ENCODE measurements at places on chromosomes 16 and 17. TPM values are rescaled to one million over a fixed set of nuclear protein-coding genes. Genes with fewer than 3 reads are reported as not detected.

DNA sequence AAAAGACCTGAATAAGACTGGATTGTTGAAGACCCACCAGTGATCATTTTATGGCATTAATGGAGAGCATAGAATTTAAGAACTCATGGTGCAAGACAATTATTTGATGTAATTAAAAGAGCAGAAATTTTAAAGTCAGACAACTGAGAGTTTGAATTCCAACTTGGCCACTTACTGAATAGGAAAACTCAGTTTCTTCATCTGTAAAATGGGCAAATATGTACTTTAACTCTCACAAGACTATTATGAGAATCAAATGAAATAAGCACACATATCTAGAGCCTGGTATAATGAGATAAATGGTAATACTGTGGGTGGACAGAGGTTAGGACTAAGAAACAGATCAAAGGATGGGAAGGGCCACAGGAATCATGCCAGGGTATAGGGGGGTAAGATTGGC is 88.0 kb downstream of the SOX9 start:
- H3K4me3 ChIP-seq: no peak overlapping the region
- H3K36me3 ChIP-seq: no peaks in the 10 kb centered on the region
- H3K27ac ChIP-seq: no peak overlapping the region
- no peaks in the 10 kb centered on the region for H3K4me1 ChIP-seq
- no peak for DNase-seq

- H3K36me3 ChIP-seq: no peaks in the 10 kb centered on the region
- no peak overlapping the region for H3K4me3 ChIP-seq
- DNase-seq: no peak
- H3K27me3 ChIP-seq: no peaks in the 10 kb centered on the region
Observed at GRCh38 chr17:11925262-11926021, 71.8 kb downstream of the ZNF18 start.

DNA sequence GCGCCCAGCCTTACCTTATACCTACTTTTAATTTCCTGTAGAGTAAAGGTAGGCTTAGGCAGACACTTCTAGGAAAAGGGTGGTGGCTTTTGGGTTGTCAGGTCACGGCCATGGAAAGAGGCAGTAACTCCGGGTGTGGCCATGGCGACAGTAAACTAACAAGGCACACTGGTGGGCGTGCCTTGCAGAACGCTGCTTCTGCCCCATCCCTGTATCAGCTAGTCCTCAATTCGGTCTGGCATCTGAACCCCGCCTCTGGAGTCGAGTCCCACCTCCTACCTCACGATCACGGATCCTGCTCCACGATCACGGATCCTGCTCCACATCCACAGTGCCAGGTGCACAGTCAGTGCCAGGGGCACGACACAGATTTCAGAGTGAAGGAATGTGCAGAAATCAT is 5.6 kb downstream of the ADCY9 start:
- DNase-seq: no peak
- H3K36me3 ChIP-seq: no peaks in the 10 kb centered on the region
- H3K4me1 ChIP-seq: no peaks in the 10 kb centered on the region
- H3K27ac ChIP-seq: no peak overlapping the region

Gene MYH13
- not detected for total RNA-seq

- H3K4me1 ChIP-seq: no peaks in the 10 kb centered on the region
- no peak for DNase-seq
- no peak overlapping the region for H3K27ac ChIP-seq
- no peak overlapping the region for H3K4me3 ChIP-seq
Observed at GRCh38 chr17:15744074-15744676, 12.1 kb downstream of the TBC1D26 start.

DNA sequence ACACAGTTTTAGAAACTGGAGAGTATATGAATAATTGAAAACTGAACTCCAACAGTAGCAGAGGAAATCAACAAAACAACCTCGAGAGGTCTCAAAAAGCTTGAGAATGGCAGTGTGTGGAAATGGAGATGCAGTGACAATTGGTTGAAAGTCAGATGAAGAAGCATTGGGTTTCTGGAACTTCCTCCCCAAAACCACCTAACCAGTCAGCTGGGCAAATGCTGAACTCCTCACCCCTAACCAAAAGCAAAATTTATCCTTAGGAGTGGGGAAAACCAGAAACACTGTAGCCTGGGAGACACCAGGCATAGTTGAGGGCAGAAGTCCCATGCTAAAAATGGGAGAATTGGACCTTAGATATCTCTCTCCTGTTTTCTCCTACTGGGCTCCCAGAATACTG is 109.9 kb downstream of the TANC2 start:
- H3K27ac ChIP-seq: no peak overlapping the region
- no peaks in the 10 kb centered on the region for H3K4me1 ChIP-seq
- DNase-seq: no peak
- no peak overlapping the region for H3K4me3 ChIP-seq
- H3K36me3 ChIP-seq: no peaks in the 10 kb centered on the region

- no peaks in the 10 kb centered on the region for H3K4me1 ChIP-seq
- DNase-seq: no peak
- H3K27ac ChIP-seq: no peak overlapping the region
- H3K4me3 ChIP-seq: no peak overlapping the region
- no peaks in the 10 kb centered on the region for H3K36me3 ChIP-seq
Observed at GRCh38 chr16:10616419-10616755, 36.0 kb upstream of the EMP2 start.

DNA sequence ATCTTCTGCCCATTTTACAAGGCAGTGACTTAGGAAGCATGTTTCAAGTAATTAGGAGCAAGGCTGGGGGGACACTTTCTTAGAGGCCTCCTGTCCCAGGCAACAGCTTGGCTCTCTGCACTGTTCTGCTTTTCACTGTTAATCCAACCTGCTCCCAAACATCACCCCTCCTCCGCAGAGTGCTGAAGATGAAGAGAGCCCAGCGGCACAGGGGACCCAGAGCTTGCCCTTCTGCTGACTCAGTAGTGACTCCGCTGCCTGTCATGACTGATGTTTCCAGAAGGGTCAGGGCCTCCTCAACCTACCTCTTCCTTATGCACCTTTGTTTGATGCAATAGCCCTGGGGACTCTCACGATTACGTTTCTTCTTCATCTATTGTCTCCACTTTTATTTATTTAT is 38.9 kb upstream of the NDRG4 start:
- H3K4me3 ChIP-seq: no peak overlapping the region
- H3K27me3 ChIP-seq: no peaks in the 10 kb centered on the region
- H3K4me1 ChIP-seq: no peaks in the 10 kb centered on the region
- no peak for DNase-seq
- no peaks in the 10 kb centered on the region for H3K36me3 ChIP-seq

DNA sequence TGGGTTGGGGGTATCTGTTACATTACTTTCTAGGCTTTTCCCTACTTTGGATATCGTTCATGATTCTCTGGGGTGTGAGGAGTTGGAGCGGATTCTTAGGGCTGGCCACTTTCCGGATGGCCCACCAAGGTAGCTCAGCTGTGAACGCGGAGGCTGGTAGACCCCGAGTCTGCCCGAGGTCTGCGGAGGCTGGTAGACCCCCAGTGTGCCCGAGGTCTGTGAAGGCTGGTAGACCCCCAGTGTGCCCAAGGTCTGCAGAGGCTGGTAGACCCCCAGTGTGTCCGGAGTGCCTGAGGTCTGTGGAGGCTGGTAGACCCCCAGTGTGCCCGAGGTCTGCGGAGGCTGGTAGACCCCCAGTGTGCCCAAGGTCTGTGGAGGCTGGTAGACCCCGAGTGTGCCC is 99.2 kb upstream of the ZNF469 start:
- no peak for DNase-seq
- no peak overlapping the region for H3K27ac ChIP-seq
- H3K4me3 ChIP-seq: no peak overlapping the region
- no peaks in the 10 kb centered on the region for H3K27me3 ChIP-seq
- H3K4me1 ChIP-seq: no peaks in the 10 kb centered on the region
- H3K36me3 ChIP-seq: no peaks in the 10 kb centered on the region

Gene ADAP2
- 10.3 TPM for total RNA-seq

GRCh38 chr16:23302045-23302956 is at the start of gene SCNN1B:
TSS of gene SCNN1B (plus strand) at chr16:23302302. CDS start at chr16:23348600, 46,298 bp downstream.
- H3K27me3 ChIP-seq: no peaks in the 10 kb centered on the region
- H3K4me1 ChIP-seq: no peaks in the 10 kb centered on the region
- DNase-seq: no peak
- no peak within 1 kb of the TSS for H3K27ac ChIP-seq
- no peaks in the 10 kb centered on the region for H3K36me3 ChIP-seq

DNA sequence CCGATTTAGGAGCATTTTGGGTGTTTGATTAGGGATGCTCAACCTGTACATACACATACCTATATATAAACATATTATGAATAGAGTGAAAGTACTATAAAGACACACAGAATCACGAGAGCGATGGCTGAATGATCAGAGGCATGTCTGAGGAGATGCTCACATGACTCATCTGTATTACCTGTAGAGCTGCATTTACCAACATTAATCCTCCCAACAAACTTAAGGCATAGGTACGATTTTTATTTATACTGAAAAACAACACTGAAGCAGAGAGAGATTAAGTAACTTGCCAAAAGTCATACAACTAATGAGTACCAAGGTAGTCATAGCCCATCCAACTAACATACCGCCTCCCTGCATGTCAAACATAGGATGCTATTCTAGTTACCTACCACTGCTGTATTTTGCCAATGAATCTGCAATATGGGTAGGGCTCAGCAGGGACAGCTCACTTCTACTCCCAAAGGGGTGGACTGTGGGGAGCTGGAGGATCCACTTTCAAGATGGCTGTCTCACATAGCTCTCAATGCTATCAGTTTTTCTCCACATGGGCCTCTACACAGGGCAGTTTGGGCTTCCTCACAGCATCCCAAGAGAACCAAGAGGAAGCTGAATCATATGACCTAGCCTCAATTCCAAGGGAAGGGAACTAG is 7.3 kb downstream of the CYB5D1 start:
- no peaks in the 10 kb centered on the region for H3K27me3 ChIP-seq
- H3K4me3 ChIP-seq: no peak overlapping the region
- no peaks in the 10 kb centered on the region for H3K4me1 ChIP-seq
- DNase-seq: no peak
- H3K36me3 ChIP-seq: no peaks in the 10 kb centered on the region
- H3K27ac ChIP-seq: no peak overlapping the region

- no peaks in the 10 kb centered on the region for H3K27me3 ChIP-seq
- no peaks in the 10 kb centered on the region for H3K36me3 ChIP-seq
- peak overlapping the region; percentile 85 for H3K4me3 ChIP-seq
- H3K4me1 ChIP-seq: no peaks in the 10 kb centered on the region
- H3K27ac ChIP-seq: peak overlapping the region; percentile 70
Observed at GRCh38 chr17:76354317-76354729, 607 bp upstream of the PRPSAP1 start.

Gene CBFA2T3
- total RNA-seq: 0.90 TPM

- H3K27ac ChIP-seq: no peak overlapping the region
- H3K27me3 ChIP-seq: no peaks in the 10 kb centered on the region
- H3K4me3 ChIP-seq: no peak overlapping the region
- no peaks in the 10 kb centered on the region for H3K36me3 ChIP-seq
Observed at GRCh38 chr17:42906772-42907446, 6.3 kb downstream of the G6PC1 start.

DNA sequence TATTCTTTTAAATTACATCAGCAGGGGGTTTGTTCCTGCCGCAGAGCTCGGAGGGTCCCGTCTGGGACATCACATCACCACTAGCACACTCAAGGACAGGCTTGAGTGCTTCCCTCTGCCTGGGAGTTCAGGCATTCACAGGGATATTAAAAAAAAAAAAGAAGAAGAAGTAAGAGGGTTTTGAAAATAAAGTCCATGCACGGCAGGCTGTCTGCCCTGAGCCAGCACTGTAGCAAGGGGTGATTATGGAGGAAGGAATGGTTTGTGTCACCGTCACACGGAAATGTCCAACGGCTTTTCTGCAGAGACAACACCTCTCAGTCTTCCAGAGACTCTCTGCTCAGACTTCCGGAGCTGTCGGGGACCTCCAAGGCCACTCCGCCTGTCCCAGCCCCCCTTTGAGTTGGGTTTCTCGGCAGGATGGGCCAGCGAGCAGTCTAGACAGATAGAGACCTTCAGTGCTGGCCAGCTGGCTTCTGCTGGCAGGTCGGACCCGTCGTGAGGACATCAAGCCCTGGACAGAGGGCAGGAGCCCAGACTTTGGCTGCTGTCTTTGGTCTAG is 33.6 kb downstream of the MEOX1 start:
- H3K27me3 ChIP-seq: no peaks in the 10 kb centered on the region
- H3K27ac ChIP-seq: no peak overlapping the region
- no peaks in the 10 kb centered on the region for H3K36me3 ChIP-seq
- no peak for DNase-seq

Gene SSTR5
- not detected for total RNA-seq

DNA sequence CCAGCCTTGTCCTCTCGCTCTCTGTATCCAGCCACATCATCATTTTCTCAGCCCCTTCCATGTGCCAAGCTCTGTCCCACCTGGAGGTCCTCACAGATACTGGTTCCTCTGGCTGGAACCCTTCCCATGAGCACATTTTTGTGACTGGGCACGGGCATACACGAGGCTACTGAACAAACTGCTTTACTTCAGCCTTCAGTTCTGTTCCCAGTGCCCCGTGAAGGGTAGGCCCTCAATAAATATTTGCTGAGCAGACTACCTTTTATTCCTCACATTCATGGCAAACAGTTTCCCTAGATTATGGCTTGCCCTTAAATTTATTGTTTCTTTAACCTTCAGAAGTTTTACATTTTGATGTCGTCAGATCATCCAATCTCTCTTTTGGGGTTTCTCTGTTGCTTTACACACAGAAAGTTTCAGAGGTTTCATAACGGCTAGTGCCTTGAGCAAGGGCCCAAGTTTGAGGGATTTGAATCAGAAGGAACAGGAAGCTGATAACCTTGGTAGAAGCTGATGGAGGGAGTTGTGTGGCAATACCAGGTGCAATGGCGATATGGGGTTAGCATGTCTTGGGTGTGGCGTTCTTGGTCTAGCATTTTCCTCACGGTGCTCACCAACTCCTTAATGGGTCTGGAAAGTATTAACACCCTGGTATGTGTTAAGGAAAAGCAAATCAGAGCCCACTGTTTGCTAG is 27.8 kb downstream of the TMEM92 start:
- H3K4me1 ChIP-seq: no peaks in the 10 kb centered on the region
- no peak overlapping the region for H3K4me3 ChIP-seq

Gene ITGA3
- 26.5 TPM for total RNA-seq

Gene KRTAP17-1
- total RNA-seq: not detected

GRCh38 chr17:50630524-50631194 is 4.0 kb upstream of the ABCC3 start:
- H3K4me1 ChIP-seq: no peaks in the 10 kb centered on the region
- no peaks in the 10 kb centered on the region for H3K36me3 ChIP-seq
- H3K4me3 ChIP-seq: no peak overlapping the region
- H3K27me3 ChIP-seq: no peaks in the 10 kb centered on the region

DNA sequence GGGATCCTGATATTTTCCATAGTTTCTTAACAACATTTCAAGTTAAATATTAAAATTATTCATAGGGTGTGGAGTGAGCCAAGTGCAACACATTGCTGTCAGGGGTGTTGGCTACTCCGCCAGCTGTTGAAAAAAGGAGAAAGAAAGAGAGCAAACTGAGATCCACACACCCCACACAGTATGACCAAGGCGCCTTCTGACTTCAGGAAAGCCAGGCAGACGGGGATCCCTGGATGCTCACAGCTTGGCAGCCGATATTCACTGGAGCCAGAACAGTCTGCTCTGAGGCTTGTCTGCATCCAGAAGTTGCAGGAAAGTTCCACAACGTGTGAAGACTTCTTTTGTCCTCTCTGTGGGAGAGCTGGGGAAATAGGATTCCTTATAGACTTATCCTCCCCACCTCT is 9.3 kb downstream of the CHD9NB start:
- H3K36me3 ChIP-seq: no peaks in the 10 kb centered on the region
- H3K27ac ChIP-seq: peak overlapping the region; percentile 63
- DNase-seq: no peak
- H3K4me3 ChIP-seq: no peak overlapping the region

Measured in uterus (tissue), 4 donors.